Tibial nerve (tissue), 4 donors: ENCODE measurements at places on chromosomes 4 and X. TPM values are rescaled to one million over a fixed set of nuclear protein-coding genes. Genes with fewer than 3 reads are reported as not detected.

- DNase-seq: no peak
Measured at GRCh38 chr4:159178151-159178546, 75.3 kb downstream of the RAPGEF2 start.

- DNase-seq: no peak
Measured at GRCh38 chr4:124573056-124573455, 139.5 kb downstream of the ANKRD50 start.

DNA sequence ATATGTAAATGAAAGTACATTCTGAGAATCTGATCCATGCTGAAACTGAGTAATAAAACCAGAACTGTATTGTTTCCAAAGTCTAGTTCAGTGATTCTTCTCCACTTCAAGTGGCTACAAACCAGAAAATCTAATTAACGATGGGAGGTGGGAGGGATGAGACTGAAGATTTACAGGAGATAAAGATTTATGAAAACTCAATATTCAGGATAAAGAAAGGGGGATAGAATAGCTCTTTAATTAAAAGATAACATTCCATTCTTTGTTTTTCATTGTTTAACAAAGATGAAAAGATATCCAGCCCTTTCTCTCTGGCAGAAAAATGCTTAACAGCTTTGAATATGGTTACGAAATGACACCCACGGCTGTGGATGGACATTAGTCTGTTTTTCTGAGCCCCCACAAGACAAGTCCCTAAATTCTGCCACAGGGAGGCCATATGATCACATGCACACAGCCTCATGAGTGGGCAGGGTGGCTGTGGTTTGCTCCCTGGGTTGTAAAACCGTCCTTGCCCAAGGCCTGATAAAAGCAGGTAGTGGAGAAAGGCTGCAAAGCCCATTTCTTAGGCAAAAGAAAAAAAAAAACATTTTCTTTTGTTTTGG lies 36.4 kb downstream of the TMEM150C start:
- DNase-seq: no peak

DNA sequence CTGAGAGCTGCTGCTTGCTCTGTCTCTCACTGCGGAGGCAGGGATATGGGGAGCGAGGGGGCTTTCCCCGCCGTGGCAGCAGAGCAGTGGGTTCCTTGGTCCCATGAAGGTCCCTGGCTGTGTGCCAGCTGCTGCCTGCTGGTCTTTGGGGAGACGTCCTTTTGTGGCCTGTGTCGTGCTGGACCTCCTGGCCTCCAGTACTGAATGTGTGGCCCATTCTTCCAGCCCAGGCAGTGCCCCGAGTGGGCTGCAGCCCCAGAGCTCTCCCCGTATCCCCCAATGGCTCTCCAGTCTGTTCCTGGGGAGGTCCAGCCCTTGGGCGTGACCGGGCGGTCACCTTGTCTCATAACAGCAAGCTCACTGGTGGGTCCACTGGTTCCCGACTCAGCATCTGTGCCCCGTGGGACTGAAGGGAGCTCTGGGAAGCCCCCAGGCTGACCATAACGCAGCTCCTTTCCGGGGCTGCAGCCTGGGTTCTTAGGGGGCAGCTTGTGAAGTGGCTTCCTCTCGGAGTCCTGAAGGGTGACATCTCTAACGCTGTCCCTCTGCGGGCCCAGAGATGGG lies 115.6 kb downstream of the SMIM20 start:
- no peak for DNase-seq

DNA sequence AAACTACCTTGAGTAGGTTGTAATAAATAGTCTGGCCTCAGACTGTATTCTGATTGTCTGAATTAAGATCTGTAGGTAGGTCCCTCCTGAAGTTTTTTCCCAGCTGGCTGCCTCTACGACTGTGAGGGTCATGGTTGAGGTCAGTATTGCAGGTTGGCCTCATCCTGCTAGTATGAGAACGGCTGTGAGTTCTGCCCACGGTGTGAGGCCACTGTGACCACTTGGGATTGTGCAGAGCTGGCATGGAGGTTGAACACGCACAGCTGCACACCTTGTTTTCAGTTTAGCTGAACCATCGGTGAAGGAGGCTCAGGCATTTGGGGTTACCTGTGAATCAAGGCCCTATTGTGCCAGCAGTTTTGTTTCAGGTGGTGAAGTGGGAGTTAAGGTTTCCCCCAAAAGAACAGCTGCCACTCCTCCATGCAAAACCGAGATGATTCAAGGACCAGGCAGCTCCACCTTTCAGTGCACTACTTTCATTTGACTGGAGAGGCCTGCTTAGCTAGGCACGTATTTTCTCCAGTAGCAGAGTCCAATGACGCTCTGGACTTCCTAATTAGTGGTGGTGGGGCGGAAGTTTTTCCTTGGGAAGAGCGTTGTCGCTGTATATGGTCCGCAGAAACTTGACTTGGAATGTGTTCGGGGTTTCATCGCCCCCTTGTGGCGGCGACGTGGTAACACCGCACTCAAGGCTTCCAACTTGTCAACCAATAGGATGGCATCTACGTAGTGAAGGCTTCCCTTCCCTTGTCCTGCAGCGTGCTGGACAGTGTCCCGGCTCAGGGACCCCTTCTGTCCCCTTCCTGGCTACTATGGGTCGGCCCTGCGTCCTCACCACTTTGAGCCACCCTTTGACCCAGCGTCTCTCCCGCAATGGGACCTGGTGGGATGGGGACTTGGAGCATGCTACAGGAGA lies 13.8 kb downstream of the CMC4 start:
- DNase-seq: peak; percentile 37

GRCh38 chr4:138816875-138817274 lies 198.7 kb upstream of the NOCT start:
- no peak for DNase-seq

- DNase-seq: no peak
Measured at GRCh38 chrX:68915778-68916177, 87.0 kb downstream of the EFNB1 start.

DNA sequence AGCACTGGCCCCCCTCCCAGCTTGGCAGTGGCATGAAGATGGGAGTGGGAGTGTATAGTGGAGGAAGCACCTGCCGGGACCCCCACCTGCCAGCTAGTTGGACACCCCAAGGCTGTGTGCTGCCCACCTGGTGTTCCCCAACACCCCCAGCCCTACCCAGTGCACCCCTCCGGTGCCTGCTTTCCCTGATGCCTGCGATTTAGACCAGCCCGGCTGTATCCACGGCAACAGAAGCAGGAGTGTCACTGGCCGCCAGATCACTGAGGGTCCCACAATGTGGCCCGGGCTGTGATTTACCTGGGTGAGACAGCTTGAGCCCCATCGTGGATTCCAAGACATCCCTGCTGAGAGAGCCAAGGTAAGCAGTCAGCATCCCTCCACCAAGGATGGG lies 533 bp downstream of the GPR173 start:
- DNase-seq: no peak

GRCh38 chr4:7788694-7789425 lies 150.8 kb downstream of the AFAP1 start:
- DNase-seq: no peak

GRCh38 chrX:72009731-72010130 lies 99.1 kb downstream of the NHSL2 start:
- no peak for DNase-seq

DNA sequence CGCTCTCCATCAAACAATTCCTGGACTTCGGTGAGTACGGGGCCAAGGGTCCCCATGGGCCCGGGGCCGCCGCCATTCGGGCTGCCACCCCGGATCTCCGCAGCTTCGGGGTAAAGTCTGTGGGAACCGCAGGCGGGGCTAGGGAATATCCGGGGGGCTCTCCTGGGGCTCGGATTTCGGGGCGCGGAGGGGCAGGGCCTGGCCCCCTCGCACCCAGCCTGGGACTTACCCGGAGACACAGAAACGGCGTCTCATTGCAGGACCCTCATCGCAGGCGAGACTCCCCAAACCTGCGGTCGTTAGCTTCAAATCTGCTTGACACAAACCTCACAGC lies 413 bp downstream of the PDK3 start:
- no peak for DNase-seq

- no peak for DNase-seq
Measured at GRCh38 chr4:110798687-110799086, 175.8 kb upstream of the PITX2 start.

GAB1 gene
- total RNA-seq: 94.6 TPM

ART3 gene
- 13.2 TPM for total RNA-seq

MTNR1A gene
- total RNA-seq: not detected

UGT2A1 gene
- total RNA-seq: not detected

FRMD7 gene
- not detected for total RNA-seq
